ENCODE measurements at places on chromosomes 6 and 20. TPM values are rescaled to one million over a fixed set of nuclear protein-coding genes. Genes with fewer than 3 reads are reported as not detected.

Gene ENPP5
- total RNA-seq = not detected

Gene HRH3
- total RNA-seq = not detected

Gene EPM2A
- total RNA-seq = 9.0 TPM

Gene COL11A2
- total RNA-seq = 0.11 TPM

Gene FIG4
- total RNA-seq = 15.1 TPM

- no peak for DNase-seq
Measured at GRCh38 chr6:1613346-1613687, 3.6 kb downstream of the FOXC1 start.

- no peak for DNase-seq
Measured at GRCh38 chr20:17541996-17542395, 10.8 kb upstream of the BFSP1 start.

- DNase-seq = no peak
Measured at GRCh38 chr6:47207261-47207660, 102.4 kb downstream of the TNFRSF21 start.

- DNase-seq = no peak
Measured at GRCh38 chr6:16200321-16200883, 38.0 kb upstream of the GMPR start.

- DNase-seq = peak; percentile 26
Measured at GRCh38 chr6:129500958-129501739, 208.8 kb downstream of the ARHGAP18 start.

GRCh38 chr6:90343576-90343975 lies 46.9 kb upstream of the BACH2 start:
- DNase-seq = no peak

- no peak for DNase-seq
Measured at GRCh38 chr6:168050881-168051586, 28.0 kb downstream of the FRMD1 start.

DNA sequence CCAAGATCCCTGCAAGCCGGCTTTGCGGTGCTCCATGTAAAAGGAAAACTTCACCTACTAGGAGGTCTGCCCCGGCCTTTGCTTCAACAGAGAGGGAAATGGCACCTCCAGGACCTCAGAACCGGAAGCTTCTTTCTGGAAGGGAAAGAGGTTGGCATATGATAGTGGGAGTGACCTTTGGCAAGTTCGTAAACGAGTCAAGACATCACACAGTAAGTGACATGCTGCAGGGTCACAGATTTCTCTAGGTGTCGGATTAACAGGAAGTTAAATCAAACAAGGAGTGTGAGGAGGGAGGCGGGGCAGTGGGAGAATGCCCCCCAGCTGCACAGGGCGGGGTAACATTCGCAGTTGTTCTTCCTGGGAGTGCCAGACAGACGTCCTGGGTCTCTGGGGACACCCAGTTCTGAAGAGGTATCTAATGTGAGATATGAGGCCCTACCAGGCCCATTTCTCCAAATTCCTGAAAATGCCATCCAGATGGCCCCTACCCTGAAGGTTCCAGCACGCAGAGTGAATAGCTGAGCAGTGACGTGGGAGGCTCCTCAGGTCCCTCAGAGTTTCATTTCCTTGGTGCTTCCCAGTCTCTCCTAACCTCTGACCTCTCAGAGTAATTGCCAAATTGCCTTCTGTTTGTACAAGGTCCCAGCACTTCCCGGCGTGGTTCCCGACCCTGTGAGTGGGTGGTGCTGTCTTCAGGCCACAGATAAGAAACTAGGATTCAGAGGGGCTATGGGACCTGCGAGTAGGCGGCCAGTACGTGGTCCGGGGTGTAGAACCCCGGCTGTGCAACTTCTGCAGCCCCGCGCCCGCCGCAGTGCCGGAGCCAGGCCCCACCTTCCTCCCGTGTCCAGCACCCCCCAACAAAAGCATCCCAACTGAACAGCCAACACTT lies 1.9 kb downstream of the RRBP1 start:
- DNase-seq = no peak

DNA sequence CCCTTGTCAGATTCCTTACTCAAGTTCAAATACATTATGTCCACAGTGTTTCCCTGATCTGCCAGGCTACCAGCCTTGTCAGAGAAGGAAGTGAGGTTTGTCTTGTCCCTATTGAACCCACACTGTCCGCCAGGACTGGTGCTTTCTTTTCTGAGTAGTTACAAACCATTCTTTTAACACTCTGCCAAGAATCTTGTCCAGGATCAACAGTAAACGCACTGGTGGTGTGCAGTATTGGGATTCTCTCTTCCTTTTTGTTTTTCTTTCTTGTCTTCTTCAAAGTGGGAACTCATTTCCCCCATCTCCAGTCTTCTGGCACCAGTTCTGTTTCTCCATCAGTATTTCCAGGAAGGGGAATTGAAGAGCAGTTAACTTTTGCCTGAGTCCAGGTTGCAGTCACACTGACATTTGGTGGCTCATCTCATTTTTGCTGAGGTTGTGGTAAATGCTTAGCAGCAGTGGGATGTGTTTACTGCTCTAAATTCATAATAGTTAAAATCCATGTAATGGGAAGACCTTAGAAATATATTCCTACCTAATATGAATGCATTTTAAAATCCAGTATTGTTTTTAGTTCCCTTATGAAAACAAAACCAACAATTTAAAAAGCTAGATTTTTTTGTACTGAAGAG lies 295.3 kb downstream of the PRL start:
- no peak for DNase-seq

Measured in pulmonary artery endothelial cell (primary cell).